ENCODE measurements at places on chromosomes 4 and X.

DNA sequence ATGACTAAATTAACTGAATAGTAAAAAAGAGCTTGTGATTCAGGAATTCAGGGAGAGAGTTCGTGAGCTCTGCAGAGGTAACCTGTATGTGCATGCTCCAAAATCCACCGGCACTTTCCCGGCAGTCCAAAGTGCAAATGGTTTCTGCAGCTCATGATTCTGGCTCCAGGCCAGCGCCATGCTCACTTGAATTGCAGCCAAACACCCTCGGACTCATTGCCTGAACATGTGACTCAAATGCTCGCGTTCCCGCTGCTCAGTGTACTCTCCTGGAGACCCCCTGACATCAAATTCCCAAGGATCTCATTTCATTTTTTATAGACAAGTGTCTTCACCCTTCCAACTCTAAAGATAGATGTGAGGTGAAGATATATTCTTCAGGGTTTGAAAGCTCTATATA lies 44.1 kb upstream of the SH3RF1 start:
- no peak for DNase-seq

GRCh38 chr4:152172146-152172545 lies 363.7 kb downstream of the FBXW7 start:
- DNase-seq, result no peak

DNA sequence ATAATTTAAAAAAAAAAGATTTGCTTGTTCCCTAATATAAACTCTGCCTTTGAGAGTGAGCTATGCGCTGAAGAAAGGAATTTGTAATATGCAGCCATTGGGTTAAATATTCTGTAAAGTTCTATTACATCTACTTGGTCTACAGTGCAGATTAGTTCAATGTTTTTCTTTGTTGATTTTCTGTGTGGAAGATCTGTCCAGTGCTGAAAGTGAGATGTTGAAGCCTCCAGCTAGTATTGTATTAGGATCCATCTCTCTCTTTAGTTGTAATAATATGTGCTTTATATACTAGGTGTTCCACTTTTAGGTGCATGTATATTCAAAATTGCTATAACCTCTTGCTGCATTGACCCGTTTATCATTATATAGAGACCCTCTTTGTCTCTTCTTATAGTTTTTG lies 49.8 kb downstream of the MAGEE1 start:
- DNase-seq, result no peak

DNA sequence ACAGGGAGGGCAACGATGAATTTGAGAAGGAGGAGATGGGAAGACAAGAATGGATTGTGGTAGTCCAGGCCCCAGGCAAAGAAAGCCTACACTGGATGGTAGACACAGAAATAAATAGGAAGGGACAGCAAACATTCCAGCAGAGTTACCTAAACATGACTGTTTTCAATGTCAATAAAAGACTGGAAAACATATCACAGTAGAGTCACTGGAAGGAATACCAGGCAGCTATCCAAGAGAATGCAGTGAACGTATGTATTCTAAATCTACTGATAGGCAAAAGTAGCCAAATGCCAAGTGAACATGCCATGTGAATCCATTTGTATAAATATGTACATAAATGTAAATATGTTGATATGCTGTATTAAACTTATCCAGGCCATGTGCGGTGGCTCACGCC lies 183.0 kb downstream of the PALLD start:
- DNase-seq, result no peak

DNA sequence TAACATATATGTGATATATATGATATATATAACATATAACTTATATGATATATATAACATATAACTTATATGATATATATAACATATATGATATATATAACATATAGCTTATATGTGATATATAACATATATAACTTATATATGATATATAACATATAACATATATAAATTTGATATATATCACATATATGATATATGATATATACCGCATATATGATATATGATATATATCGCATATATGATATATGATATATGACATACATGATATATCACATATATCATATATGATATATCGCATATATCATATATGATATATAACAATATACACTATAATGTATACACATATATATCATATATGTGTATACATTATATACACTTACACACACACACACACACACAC lies 114.3 kb downstream of the ELOVL6 start:
- no peak for DNase-seq
